ENCODE measurements at places on chromosomes 1 and 21. TPM values are rescaled to one million over a fixed set of nuclear protein-coding genes. Genes with fewer than 3 reads are reported as not detected.

ERICH3 gene
- 44.0 TPM for total RNA-seq

SYT14 gene
- 26.2 TPM for total RNA-seq

IL22RA1 gene
- not detected for total RNA-seq

TNN gene
- 0.63 TPM for total RNA-seq

CYP2J2 gene
- total RNA-seq, result 27.4 TPM

All from dorsolateral prefrontal cortex (tissue), 122 donors.